Immature natural killer cell (primary cell): ENCODE measurements at places on chromosomes 7 and 10. TPM values are rescaled to one million over a fixed set of nuclear protein-coding genes. Genes with fewer than 3 reads are reported as not detected.

- DNase-seq: no peak
Measured at GRCh38 chr10:48798481-48799254, 114.0 kb downstream of the WDFY4 start.

GRCh38 chr7:144969787-144970186 lies 133.9 kb upstream of the TPK1 start:
- DNase-seq: no peak

PNLIPRP1 gene
- not detected for polyA plus RNA-seq

DNA sequence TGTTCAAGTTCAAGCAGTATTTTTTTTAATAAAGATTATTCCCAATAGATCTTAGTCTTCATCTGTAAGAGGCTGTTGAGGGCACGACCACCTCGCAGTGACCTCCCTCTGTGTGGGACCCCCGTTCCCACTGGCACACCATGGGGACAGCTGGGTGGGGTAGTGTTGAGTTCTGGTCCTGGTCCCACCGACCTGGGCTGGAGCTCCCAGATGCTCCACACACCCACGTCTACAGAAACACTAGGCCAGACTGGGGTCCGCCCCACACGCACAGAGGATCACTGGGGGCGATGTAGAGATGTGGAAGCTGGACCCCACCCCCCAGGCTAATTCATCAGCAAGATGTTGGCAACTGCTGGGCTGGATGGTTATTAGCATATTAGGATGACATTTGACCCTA lies 623.6 kb downstream of the PTPRN2 start:
- no peak for DNase-seq

DNA sequence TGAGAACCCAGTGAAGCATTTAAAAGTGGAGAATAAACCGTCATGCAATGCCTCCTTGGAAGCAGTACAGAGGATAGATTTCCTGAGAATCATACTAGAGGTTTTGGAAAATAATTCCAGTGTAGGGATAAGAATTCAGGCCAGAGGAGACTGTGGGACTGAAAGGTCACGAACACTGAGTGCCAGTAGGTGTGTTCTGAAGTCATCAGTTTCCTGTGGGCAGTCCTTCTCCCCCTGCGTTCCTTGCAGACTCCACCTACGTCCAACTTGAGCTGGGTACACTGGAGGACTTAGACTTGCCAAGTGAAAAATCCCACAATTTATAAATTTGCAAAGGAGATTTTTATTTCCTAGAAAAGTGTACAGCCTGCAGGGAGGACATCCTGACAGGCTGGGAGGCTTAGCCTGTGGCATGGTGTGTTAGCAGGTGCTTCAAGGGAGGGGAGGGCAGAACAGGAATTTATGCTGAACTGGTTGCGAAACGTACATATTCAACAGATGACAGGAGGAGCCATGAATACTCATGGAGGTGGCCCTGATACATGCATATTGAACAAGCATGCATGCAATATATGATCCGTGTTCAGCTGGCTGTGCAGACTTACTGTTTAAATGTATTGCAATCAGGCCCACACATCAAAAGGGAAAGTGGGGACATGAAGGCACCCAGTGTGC lies 72.9 kb upstream of the POM121L12 start:
- no peak for DNase-seq

GRCh38 chr10:3494131-3494837 lies 290.7 kb downstream of the KLF6 start:
- DNase-seq: no peak

ADCY1 gene
- not detected for polyA plus RNA-seq

DNA sequence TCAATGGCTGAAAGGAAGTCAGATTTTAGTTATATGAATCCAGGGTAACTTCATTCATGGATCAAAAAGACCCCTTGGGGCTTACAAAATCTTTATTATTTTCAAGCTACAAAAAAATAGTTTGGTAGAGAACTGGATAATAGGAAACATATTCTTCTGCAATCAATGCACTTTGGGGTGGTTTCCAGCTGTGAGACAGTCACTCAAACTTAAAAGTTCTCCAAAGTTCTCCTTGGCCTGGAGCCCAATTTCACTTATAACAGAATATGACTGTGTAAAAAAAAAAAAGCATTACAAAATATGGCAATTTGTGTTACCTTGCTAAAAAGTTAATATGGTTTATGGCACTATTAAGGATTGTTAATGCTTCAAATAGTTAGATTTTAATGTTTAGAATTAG lies 255.5 kb downstream of the AGMO start:
- DNase-seq: no peak

DNA sequence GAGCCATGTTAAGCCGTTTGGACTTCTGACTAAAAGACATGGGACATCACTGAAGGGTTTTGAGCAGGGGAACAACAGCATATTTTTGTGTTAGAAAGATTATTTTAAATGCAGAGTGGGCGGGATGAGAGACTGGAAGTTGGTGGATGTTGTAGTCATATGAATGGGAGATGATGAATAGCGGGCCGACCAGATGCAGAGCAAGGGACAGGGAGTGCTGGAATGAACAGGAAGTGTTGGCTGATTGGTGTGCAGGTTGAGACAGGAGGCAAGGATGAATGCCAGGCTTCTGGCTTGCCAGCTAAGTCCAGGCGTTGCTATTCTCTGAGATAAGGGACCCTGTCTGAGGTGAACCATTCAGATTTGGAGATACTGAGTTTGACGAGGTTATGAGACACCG lies 38.0 kb downstream of the GAD2 start:
- no peak for DNase-seq

DNA sequence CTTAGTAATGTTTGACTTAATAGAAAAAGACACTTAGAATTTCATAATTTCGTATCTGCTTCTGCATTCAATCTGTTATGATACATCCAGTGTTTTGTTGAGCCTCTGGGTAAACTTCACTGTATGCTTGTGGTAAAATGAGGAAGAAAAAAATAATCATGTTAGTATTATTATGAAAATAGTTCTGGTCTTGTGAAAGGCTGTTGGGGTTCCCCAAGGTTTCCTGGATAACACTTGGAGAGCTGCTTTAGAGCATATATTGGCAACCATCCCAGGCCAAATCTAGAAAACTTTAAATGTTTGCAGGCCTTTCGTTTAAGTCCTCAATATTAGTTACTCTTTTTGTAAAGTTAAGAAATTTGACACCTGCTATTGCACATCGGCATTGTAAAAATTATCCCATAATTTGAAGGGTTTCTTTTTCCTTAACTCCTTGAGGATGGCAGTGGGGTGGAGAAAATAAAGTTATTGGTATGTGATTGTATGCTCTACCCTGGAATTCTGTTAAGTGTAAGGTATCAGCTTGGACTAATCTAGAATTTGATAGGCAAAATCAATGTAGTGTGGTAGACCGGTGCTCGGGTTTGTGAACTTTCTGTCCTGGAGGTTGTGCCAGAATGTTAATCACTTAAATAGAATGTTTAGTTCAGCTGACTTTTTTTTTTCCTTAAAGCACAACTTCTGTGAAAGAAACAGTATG lies 54.5 kb downstream of the WAC start:
- DNase-seq: no peak

GRCh38 chr7:117218700-117219099 lies 104.2 kb downstream of the WNT2 start:
- DNase-seq: no peak
